ENCODE measurements at places on chromosomes 3 and 15.

DNA sequence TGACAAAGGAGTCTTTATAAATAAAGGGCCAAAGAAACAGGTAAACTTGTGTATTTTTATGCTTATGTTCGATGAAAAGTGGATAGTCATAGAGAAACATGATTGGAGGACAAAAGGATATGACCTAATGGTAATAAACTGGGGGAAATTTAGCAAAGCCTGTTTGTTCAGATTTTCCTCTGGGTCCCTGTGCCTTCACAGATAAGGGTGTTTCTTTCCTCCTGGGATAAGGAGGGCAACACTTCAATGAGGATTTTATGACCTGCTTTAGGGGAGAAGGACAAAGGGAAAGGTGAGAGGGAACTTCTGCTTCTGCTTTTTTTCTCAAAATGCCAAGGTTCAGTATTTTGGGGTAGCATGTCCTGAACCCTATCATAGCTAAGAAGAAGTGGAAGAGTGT lies 531.3 kb upstream of the ALCAM start:
- no peak for DNase-seq
- H3K27ac ChIP-seq: no peak overlapping the region
- H3K36me3 ChIP-seq: no peaks in the 10 kb centered on the region
- no peaks in the 10 kb centered on the region for H3K27me3 ChIP-seq
- H3K4me1 ChIP-seq: no peaks in the 10 kb centered on the region
- H3K4me3 ChIP-seq: no peak overlapping the region

- H3K36me3 ChIP-seq: no peaks in the 10 kb centered on the region
- H3K27me3 ChIP-seq: no peaks in the 10 kb centered on the region
- H3K4me3 ChIP-seq: no peak overlapping the region
- H3K4me1 ChIP-seq: peaks cover 2% of the 10 kb centered on the region
- no peak overlapping the region for H3K27ac ChIP-seq
Observed at GRCh38 chr3:194095464-194095863, 40.5 kb upstream of the HES1 start.

- H3K4me1 ChIP-seq: no peaks in the 10 kb centered on the region
- no peak for DNase-seq
- H3K36me3 ChIP-seq: no peaks in the 10 kb centered on the region
- H3K27me3 ChIP-seq: no peaks in the 10 kb centered on the region
- no peak overlapping the region for H3K27ac ChIP-seq
Observed at GRCh38 chr3:180183346-180183745, 146.6 kb upstream of the PEX5L start.

DNA sequence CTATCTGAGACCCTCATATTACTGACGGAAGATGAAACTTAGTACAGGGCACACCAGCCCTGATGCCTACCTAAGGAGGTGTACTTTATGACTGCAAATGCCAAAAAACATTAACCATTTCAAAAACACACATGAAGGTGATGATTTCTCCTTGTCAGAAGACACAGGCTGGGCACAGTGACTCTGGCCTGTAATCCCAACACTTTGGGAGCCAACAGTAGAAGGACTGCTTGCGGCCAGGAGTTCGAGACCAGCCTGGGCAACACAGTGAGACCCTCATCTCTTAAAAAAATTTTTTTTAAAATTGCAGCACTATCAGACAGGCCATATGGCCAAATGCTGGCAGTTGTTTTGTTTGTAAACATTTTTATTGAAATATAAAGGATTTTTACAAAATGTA lies 73.5 kb downstream of the LRIG1 start:
- no peak overlapping the region for H3K4me3 ChIP-seq
- no peaks in the 10 kb centered on the region for H3K36me3 ChIP-seq
- peaks cover 27% of the 10 kb centered on the region for H3K4me1 ChIP-seq
- no peak for DNase-seq
- H3K27me3 ChIP-seq: no peaks in the 10 kb centered on the region
- H3K27ac ChIP-seq: no peak overlapping the region

- no peaks in the 10 kb centered on the region for H3K4me1 ChIP-seq
- H3K27me3 ChIP-seq: no peaks in the 10 kb centered on the region
- no peak overlapping the region for H3K27ac ChIP-seq
- H3K4me3 ChIP-seq: no peak overlapping the region
Observed at GRCh38 chr15:95132774-95133173, 901.4 kb downstream of the MCTP2 start.

DNA sequence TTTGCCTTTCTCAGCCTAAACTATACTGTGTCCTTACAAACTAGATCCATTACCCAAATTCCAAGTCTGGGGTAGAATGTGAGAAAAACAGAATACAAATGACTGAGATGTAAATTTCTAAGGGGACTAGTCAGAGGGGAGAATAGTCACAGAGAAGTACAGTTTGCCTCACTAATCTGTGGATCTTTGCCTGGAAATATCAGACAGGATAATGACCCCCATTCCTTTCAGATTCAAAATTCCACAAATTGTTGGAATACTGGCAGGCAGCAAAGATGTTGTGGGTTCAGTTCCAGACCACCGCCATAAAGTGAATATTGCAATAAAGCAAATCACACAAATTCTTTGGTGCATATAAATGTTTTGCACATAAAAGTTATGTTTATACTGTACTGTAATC lies 762.8 kb upstream of the NR2F2 start:
- H3K4me1 ChIP-seq: no peaks in the 10 kb centered on the region
- no peaks in the 10 kb centered on the region for H3K36me3 ChIP-seq
- H3K4me3 ChIP-seq: no peak overlapping the region
- no peaks in the 10 kb centered on the region for H3K27me3 ChIP-seq
- no peak overlapping the region for H3K27ac ChIP-seq

DNA sequence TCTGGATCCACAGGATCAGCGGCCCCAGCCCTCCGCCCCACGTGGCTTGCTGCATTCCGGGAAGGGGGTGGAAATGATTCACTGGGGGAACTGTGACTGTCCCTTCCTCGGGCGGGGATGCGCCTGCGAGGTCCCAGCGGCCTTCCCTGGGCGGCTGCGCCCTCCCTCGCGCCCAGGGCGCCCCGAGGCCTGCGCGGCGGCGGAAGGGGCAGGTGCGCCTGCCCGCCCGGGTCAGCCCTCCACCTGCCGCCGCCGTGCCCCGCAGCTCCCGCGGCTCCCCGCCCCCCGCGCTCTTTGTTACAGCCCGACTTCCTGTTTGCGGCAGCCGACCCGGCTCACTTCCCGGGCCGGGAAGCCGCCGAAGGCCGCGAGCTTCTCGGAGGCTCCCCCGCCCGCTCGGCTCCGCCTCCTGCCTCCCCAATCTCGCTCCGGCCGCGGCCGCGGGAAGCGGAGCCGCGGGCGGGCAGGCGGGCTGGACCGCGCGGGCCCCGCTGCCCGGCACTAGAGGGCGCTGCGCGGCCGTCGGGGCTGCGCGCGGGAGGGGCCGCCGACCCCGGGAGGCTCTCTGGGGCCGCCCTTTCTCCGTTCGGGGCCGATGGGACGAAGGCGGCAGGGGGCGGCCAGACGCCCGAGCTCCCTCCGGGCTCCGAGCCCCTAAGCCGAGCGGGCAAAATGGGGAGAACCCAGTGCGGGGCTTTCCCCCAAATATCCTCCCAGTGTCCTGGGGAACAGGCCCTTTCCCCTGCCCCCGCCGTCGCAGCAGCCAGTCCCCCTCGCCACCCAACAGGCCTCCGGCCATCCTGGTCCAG lies 11.5 kb upstream of the CHAC1 start:
- H3K4me1 ChIP-seq: peaks cover 6% of the 10 kb centered on the region
- peak overlapping the region; percentile 84 for H3K27ac ChIP-seq
- H3K4me3 ChIP-seq: peak overlapping the region; percentile 53
- H3K27me3 ChIP-seq: no peaks in the 10 kb centered on the region
- DNase-seq: peak; percentile 84

- no peaks in the 10 kb centered on the region for H3K27me3 ChIP-seq
- no peak overlapping the region for H3K27ac ChIP-seq
- no peak overlapping the region for H3K4me3 ChIP-seq
- no peaks in the 10 kb centered on the region for H3K4me1 ChIP-seq
- no peaks in the 10 kb centered on the region for H3K36me3 ChIP-seq
Observed at GRCh38 chr3:73855813-73856212, 231.1 kb upstream of the PDZRN3 start.

- H3K27me3 ChIP-seq: peaks cover 44% of the 10 kb centered on the region
- no peak overlapping the region for H3K27ac ChIP-seq
- no peak overlapping the region for H3K4me3 ChIP-seq
- peaks cover 3% of the 10 kb centered on the region for H3K4me1 ChIP-seq
Observed at GRCh38 chr15:67825881-67826716, 790 bp downstream of the SKOR1 start.

- H3K4me1 ChIP-seq: no peaks in the 10 kb centered on the region
- H3K27me3 ChIP-seq: no peaks in the 10 kb centered on the region
- no peaks in the 10 kb centered on the region for H3K36me3 ChIP-seq
- DNase-seq: peak; percentile 76
- no peak overlapping the region for H3K27ac ChIP-seq
- H3K4me3 ChIP-seq: no peak overlapping the region
Observed at GRCh38 chr15:48190932-48191573, 412 bp upstream of the CTXN2 start.

DNA sequence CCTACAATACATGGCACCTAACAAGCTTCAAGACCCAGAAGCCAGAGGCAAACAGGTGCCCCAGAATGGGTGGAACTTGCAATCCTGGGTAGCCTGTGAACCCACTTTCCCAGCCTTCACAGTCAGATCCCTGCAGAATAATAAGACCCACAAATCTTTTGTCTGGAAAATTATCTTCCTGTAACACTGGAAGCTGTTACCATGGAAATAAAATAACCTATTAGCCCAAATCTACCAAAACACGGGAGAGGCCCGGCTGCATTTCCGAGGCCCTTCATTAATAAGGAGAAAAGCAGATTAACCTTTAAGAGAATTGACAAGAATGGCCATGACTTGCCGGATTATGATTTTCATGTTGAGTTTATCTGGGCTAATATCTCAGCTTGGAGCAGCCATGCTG lies 256.1 kb upstream of the PROK2 start:
- H3K27me3 ChIP-seq: no peaks in the 10 kb centered on the region
- no peak for DNase-seq
- no peak overlapping the region for H3K27ac ChIP-seq
- no peak overlapping the region for H3K4me3 ChIP-seq
- H3K4me1 ChIP-seq: peaks cover 1% of the 10 kb centered on the region
- no peaks in the 10 kb centered on the region for H3K36me3 ChIP-seq

DNA sequence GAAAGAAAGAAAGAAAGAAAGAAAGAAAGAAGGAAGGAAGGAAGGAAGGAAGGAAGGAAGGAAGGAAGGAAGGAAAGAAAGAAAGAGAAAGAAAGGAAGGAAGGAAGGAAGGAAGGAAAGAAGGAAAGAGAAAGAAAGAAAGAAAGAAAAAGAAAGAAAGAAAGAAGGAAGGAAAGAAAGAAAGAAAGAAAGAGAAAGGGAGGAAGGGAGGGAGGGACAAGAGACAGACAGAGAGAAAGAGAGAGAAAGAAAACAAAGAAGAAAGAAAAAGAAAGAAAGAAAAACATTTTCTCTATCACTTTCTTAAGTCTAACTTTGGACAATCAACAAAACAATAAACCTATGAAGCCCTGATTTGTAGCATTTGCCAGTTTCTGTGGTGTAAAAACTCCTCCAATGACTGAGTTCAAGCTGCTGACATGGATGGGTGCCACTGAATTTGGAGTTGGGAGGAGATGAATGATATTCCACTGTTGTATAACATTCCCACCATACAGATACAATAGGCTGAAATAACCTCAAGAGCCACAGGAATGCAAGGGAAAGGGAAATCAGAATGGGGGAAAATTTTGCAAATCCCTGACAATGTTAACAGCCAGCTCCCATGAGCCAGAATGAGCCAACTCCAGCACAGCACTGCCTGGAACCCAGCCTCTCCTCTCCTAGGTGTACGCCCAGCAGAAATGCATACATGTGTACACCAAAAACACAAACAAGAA lies 15.0 kb upstream of the RTP3 start:
- no peaks in the 10 kb centered on the region for H3K4me1 ChIP-seq
- H3K4me3 ChIP-seq: no peak overlapping the region
- DNase-seq: no peak
- no peak overlapping the region for H3K27ac ChIP-seq
- H3K36me3 ChIP-seq: no peaks in the 10 kb centered on the region

DNA sequence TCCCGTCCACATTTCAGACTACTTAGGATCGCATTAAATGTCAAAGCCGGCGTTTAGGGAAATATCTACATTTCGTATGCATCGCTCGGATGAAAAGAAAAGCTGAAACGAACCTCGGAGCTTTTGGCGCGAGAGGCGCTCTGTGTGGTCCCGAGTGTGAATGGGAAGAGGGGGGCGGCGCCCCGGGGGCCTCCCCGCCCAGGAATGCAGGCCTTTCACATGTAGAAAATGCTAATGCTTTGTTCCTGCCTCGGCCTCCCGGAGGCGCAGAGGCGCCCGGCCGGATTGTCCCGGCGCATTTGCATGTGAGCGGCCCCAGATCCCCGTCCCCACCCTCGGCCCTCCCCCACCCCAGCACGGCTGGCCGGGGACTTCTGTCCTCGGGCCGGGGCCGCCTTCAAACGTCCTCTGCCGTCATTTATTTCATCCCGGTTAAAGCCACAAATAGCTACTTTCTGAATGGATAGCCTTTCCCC lies 37.0 kb upstream of the TRIM71 start:
- no peaks in the 10 kb centered on the region for H3K27me3 ChIP-seq
- H3K4me1 ChIP-seq: peaks cover 2% of the 10 kb centered on the region
- peak; percentile 15 for DNase-seq
- H3K36me3 ChIP-seq: no peaks in the 10 kb centered on the region
- H3K4me3 ChIP-seq: peak overlapping the region; percentile 41
- H3K27ac ChIP-seq: no peak overlapping the region

- no peak for DNase-seq
- H3K4me1 ChIP-seq: no peaks in the 10 kb centered on the region
- H3K27ac ChIP-seq: no peak overlapping the region
- H3K36me3 ChIP-seq: no peaks in the 10 kb centered on the region
- no peak overlapping the region for H3K4me3 ChIP-seq
- no peaks in the 10 kb centered on the region for H3K27me3 ChIP-seq
Observed at GRCh38 chr3:114221165-114221880, 16.1 kb downstream of the ZNF80 start.

- no peaks in the 10 kb centered on the region for H3K4me1 ChIP-seq
- H3K36me3 ChIP-seq: no peaks in the 10 kb centered on the region
- H3K4me3 ChIP-seq: no peak overlapping the region
- no peaks in the 10 kb centered on the region for H3K27me3 ChIP-seq
- DNase-seq: no peak
Observed at GRCh38 chr15:71790081-71790480, 20.3 kb upstream of the NR2E3 start.

DNA sequence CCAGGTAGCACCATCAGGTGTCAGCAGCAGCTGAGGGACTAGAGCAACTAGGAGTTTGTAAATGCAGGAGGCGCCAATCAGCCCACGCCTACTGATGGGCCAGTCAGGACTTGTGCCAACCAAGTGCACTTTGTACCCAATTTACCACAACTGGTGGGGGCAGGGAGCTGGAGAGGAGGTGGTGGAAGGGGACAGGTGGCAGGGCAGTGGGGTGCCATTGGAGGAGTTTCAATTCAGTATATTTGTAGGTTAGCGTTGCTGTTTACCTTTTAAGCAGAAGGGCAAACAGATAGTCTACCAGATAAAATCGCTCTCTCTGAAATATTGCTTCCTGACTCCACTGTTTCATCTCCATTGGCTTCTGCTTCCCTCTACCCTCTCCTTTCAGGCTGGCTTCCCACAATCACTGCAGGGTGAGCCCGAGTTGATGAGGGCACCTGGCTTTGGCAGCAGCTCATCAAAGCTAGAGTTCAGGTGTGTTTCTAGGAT lies 75.7 kb downstream of the TRIM69 start:
- H3K4me1 ChIP-seq: no peaks in the 10 kb centered on the region
- H3K27ac ChIP-seq: no peak overlapping the region
- H3K36me3 ChIP-seq: no peaks in the 10 kb centered on the region
- H3K4me3 ChIP-seq: no peak overlapping the region
- DNase-seq: no peak

All from ovary (tissue), 10 donors.